Astrocyte of the hippocampus (primary cell): ENCODE measurements at places on chromosomes 1 and 21.

GRCh38 chr1:224534731-224535130, 81.4 kb upstream of the CNIH3 start:
- DNase-seq: no peak

DNA sequence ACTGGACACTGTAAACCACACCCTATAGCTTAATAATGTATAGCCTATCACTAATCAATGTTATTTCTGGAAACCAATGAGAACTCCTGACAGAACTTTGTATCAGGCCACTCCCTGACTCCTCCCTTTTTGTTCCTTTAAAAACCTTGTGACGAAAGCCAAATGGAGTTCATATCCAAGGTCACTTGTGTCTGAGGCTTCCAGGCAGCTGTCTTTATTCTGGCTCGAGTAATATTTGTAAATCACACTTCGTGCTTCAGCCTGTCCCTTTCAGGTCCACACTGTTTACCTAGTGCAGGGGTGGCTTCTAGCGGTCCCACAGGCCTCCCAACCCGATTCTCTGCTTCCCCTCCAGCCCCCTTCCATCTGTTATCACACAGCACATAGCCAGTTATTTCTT, 16.2 kb upstream of the CAPN9 start:
- DNase-seq: no peak

- DNase-seq: no peak
Measured at GRCh38 chr1:53631622-53632310, 107.2 kb downstream of the GLIS1 start.

GRCh38 chr1:30046751-30047150, 676.6 kb downstream of the MATN1 start:
- no peak for DNase-seq

DNA sequence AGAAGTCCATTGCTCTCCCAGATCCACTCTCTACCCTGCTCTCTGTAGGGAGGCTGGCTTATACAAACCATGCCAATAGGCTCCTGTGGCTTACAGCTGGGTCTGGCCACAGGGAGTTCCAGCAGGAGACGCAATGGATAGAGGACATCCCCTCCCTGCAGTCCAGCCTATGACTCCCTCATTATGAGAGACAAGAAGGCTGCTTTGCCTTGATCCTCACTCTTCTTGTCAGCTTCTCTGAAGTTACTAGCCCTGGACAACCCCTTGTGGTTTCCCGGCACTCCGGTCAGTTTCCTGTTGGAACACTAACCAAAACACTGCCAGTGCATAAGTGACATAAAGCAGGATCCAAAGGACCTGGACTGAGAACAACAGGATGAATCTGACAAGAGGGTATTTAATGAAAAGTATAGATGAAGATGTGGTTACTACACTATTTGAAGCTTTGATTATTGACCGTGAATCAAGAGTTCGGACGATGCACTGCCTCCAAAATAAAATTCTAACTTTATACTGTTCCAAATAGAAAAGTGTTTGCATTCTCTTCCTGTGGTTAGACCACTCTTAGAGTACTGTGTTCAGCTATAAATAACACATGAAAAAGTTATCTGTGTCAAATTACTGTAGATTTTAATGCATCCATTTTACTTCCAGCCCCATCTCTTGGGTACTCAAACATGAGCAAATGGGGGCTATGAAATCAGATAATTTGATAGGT, 32.7 kb upstream of the ZNF326 start:
- DNase-seq: peak; percentile 60

GRCh38 chr1:36609241-36610027, 126.7 kb upstream of the CSF3R start:
- peak; percentile 37 for DNase-seq

DNA sequence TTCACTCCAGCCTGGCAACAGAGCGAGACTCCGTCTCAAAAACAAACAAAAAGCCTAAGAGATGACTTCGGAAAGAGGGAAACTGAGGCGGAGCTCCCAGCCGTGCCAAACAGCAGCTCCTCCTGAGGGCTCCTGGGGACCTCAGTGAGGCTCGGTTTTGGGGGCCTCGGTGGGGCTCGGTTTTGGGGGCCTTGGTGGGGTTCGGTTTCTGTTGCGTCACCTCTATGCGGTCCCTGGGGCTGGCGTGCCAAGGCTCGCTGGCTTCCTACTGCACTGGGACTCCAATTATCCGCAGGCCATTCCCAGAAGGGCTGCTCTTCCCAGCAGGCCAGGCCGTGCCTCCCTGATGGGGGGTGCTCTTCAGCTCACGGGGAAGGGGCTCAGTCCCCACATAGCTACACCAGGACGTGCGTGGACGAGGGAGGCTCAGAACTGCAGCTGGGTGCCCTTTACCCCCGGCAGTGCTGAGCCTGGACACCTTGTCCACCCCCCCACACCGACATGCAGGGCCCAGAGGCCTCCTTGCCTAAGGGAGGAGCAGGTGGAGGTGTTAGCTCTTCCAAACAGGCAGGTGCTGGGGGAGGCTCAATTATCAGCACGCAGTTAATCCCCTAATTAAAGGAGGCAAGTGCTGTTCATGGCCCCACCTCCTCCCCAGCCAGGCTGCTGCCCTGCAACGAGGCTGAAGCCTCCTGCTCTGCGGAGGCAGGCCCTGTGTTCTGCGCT, 5.1 kb upstream of the C1orf159 start:
- DNase-seq: no peak

- no peak for DNase-seq
Measured at GRCh38 chr1:151807131-151807530, 1.9 kb upstream of the LINGO4 start.

- DNase-seq: no peak
Measured at GRCh38 chr1:32901823-32902534, 790 bp upstream of the TMEM54 start.

DNA sequence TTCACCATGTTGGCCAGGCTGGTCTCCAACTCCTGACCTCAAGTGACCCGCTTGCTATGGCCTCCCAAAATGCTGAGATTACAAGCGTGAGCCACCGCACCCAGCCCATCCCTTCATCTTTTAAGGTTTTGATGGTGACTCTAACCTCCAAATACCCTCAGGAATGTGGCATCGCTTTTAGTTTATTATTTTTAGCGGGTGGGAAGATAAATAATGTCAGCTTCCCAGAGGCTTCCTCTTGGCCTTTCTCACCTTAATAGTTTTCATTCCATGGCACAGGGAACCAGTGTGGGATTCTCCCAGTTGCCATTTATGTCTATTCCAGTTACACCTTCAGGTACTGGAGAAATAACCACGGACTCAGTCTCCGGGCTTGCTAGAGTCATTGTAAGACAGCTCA, 92.1 kb upstream of the LRRN2 start:
- DNase-seq: no peak

DNA sequence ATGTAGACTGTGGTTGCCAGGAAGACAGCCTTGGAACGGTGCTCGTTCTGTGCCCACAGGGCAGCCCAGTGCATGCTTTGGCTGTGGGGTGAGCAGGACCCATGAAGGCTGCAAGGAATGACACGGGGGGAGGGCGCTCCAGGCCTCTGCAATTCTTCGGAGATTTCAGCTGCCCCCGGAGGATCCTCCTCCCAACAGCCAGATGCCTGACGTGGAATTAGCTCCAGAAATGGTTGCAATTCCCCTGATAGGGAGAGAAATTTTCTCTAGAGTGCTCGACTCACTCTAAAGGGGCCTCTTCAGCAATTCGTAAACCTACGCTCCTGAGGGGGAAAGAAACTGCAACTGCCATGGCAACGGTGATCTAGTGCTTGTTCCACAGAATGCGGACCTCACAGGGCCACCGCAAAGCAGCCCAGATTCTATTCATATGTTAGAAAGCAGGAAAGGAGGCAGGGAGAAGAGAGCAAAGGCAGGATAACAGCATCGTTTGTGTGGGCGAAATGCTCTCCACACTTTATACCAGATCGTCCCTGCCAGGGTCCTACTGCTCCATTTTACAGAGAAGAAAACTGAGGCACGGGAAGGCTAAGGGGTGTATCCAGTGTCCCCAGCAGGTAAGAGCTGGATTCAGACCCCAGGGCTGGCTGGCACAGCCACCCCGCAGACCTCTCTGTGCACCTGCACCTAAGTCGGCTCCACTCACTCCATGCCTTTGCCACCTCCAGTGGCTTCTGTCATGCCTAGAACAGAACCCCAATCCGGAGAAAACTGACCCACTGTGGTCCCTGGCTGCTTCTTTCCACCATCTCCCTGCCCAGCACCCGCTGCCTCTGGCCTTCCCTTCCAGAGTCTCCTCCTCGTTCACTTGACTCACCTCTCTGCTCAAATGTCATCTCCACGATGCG, 11.9 kb upstream of the PDE9A start:
- DNase-seq: peak; percentile 66

DNA sequence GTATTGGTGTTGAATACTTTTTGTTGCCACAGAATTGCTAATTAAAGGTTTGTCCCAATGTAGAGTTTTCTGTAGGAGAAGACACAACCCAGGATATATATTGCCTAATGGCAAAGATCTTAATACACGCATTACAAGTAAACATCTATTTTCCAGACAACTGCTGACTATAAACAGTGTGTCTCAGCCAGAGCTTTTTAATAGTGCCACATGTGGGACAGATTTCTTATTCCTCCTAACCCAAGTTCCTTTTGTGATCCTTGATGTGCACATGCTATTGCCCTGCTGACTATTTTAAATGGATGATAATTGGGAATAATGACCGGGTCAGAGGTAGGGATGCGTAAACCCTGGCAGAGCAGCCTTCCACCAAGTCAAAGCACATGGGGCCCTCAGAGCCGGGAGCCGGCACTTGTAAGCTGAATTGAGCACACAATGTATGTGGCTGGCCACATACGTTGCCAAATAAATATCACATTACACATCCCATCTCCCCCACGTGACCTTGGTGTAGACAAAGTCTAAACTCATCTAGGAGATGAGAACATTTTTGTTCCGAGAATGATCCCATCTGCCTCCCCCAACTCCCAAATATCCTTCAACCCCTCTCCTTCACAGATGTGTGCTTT, 209.8 kb upstream of the NFIA start:
- no peak for DNase-seq

GRCh38 chr1:56495538-56495937, 83.8 kb downstream of the PLPP3 start:
- DNase-seq: no peak

- DNase-seq: no peak
Measured at GRCh38 chr1:101247404-101248287, 10.8 kb downstream of the S1PR1 start.

GRCh38 chr21:42310411-42311001, 4.7 kb downstream of the TFF3 start:
- DNase-seq: no peak

- DNase-seq: peak; percentile 4
Measured at GRCh38 chr1:116064616-116065015, 46.6 kb upstream of the MAB21L3 start.
